ENCODE measurements at places on chromosomes 1 and 21. TPM values are rescaled to one million over a fixed set of nuclear protein-coding genes. Genes with fewer than 3 reads are reported as not detected.

GRCh38 chr1:9593492-9594465 lies 5.1 kb downstream of the TMEM201 start:
- peaks cover 40% of the 10 kb centered on the region for H3K4me1 ChIP-seq
- DNase-seq, result peak; percentile 23
- H3K27ac ChIP-seq, result 0 out of 2 replicates have a peak overlapping the region, but pooled peaks have one; percentile 39
- H3K4me3 ChIP-seq, result no peak overlapping the region
- H3K27me3 ChIP-seq, result no peaks in the 10 kb centered on the region
- peaks cover 5% of the 10 kb centered on the region for H3K36me3 ChIP-seq

GRCh38 chr1:64167176-64167575 lies 36.2 kb upstream of the UBE2U start:
- no peaks in the 10 kb centered on the region for H3K4me1 ChIP-seq
- H3K4me3 ChIP-seq, result no peak overlapping the region
- DNase-seq, result no peak
- no peaks in the 10 kb centered on the region for H3K27me3 ChIP-seq
- H3K27ac ChIP-seq, result no peak overlapping the region

DNA sequence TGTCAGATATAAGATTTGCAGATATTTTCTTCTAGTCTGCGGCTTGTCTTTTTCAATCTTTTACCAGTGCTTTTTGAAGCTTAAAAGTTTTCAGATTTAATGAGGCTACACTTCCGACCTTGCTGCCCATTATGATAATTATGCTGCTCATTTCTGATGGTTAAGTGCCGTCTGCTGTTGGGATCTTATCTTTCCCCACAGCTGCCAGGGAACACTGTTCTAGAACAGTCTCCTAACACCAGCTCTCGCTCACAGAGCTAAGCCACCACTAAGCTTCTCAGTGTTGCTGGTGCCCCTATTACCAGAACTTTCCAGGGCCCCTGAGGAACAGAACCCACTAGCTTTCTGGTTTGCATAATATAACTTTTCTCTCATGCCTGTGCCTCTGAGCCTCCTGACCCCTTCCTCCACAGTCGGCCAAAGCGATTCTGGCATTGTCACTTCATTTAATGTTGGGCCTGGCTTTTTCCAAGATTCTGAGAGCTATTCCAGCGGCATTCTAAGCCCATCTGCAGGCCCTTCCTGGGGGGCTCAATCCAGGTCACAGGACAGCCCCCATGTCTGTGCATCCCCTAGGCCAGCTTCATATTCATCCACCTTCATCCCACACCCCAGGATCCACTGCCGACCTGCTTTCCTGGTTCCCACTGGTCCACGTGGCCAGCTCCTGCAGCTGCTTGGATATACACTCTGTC lies 237.0 kb downstream of the PTPRU start:
- no peaks in the 10 kb centered on the region for H3K36me3 ChIP-seq
- no peak overlapping the region for H3K27ac ChIP-seq
- no peak overlapping the region for H3K4me3 ChIP-seq

GRCh38 chr1:85240174-85240601 lies 19.3 kb downstream of the C1orf52 start:
- no peaks in the 10 kb centered on the region for H3K36me3 ChIP-seq
- no peaks in the 10 kb centered on the region for H3K27me3 ChIP-seq
- no peak for DNase-seq
- no peak overlapping the region for H3K4me3 ChIP-seq

- no peaks in the 10 kb centered on the region for H3K27me3 ChIP-seq
- H3K27ac ChIP-seq, result no peak overlapping the region
- no peak overlapping the region for H3K4me3 ChIP-seq
- no peaks in the 10 kb centered on the region for H3K4me1 ChIP-seq
- H3K36me3 ChIP-seq, result no peaks in the 10 kb centered on the region
Measured at GRCh38 chr1:12525311-12526181, 92.5 kb downstream of the DHRS3 start.

DNA sequence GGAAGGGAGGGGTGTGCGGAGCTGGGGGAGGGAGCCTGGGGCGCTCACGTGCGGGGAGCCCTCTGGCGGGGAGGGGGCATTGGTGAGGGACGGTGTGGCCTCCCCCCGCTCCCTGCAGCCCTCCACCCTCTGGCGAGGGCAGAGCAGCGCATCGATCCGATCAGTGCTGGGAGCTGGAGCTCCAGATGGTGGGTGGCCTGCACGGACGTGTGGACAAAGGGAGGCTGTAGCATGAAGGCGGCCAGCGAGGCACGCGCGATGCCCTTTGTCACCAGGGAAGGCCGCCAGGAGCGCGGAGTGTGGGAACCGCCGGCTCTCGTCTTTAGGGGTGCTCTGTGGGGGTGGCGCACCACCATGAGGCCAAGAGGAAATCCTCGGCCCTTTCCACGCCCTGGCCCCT lies 5.4 kb upstream of the HES5 start:
- H3K27me3 ChIP-seq, result peaks cover 61% of the 10 kb centered on the region
- no peak overlapping the region for H3K4me3 ChIP-seq
- no peak for DNase-seq

DNA sequence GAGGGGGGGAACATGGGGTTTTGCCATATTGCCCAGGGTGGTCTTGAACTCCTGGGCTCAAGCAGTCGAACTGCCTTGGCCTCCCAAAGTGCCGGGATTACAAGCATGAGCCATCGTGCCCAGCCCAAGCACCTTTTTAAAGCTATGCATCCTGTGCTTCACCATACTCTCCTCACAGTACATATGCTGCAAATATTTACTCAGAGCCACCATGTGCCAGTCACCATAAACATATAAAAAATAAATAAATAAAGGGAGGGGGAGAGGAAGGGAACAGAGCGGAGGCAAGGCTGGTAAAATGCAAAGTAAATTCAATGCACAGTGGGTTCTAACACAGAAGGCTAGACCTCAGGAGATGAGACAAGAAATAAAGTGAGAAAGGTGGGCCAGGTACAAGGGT lies 64.7 kb downstream of the CAPZB start:
- no peaks in the 10 kb centered on the region for H3K27me3 ChIP-seq
- DNase-seq, result no peak
- H3K4me1 ChIP-seq, result no peaks in the 10 kb centered on the region
- no peak overlapping the region for H3K27ac ChIP-seq
- H3K36me3 ChIP-seq, result no peaks in the 10 kb centered on the region

GRCh38 chr1:203558064-203558760 lies 64.3 kb downstream of the OPTC start:
- no peaks in the 10 kb centered on the region for H3K27me3 ChIP-seq
- peaks cover 4% of the 10 kb centered on the region for H3K4me1 ChIP-seq
- H3K4me3 ChIP-seq, result no peak overlapping the region
- no peak overlapping the region for H3K27ac ChIP-seq
- DNase-seq, result no peak

GRCh38 chr1:246300626-246301549 lies 206.2 kb downstream of the SMYD3 start:
- no peaks in the 10 kb centered on the region for H3K36me3 ChIP-seq
- H3K4me1 ChIP-seq, result no peaks in the 10 kb centered on the region
- no peaks in the 10 kb centered on the region for H3K27me3 ChIP-seq
- DNase-seq, result no peak

DNA sequence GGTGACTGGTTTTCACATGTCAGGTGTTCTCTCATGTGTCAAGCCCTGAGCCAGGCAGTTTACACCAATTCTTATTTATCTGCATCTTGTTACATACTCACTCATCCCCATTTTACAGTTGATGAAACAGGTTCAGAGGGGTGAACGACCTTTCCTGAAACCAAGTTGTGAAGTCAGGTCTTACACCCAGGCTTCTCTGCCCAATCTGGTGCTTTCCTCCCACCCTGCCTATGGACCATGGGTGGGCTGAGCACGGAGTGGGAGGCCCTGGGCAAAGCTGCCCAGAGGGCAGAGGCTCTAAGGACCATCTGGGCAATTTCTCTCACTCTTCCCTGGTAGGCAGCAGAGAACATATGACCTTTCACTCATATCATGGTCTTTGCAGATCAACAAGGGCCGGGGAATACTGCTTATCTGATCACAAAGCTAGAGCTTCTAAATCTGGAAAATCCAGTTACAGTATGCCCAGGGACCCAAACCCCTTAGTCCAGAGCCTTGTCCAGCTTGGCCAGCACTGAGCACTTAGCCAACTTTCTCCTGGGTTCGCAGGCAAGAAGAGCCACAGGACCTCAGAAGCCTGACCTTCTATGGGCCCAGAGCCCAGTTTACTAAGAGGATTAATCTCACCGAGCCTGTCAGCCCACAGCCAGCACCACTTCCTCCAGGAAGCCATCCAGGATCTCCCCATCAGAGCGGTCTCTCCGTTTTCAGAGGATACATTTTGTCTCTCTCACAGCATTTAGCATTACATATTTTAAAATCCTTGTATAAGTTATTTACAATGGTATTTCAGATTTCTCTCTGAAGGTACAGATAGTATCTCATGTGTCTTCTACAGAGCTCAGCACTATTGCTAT lies 16.0 kb upstream of the TTC39A start:
- H3K27ac ChIP-seq, result no peak overlapping the region
- H3K36me3 ChIP-seq, result no peaks in the 10 kb centered on the region
- DNase-seq, result peak; percentile 37
- H3K4me1 ChIP-seq, result peaks cover 2% of the 10 kb centered on the region

KIRREL1 gene
- 41.8 TPM for total RNA-seq

All from H1 (cell line).